ENCODE measurements at places on chromosomes 2 and 18. TPM values are rescaled to one million over a fixed set of nuclear protein-coding genes. Genes with fewer than 3 reads are reported as not detected.

B3GNT7 gene
- total RNA-seq: not detected

NDUFV2 gene
- total RNA-seq: 381 TPM

NRBP1 gene
- 99.7 TPM for total RNA-seq

FMNL2 gene
- total RNA-seq: 16.1 TPM

CLHC1 gene
- 9.0 TPM for total RNA-seq

LONRF2 gene
- 0.32 TPM for total RNA-seq

MPP4 gene
- total RNA-seq: not detected

SP5 gene
- total RNA-seq: not detected

CYP26B1 gene
- total RNA-seq: not detected

GRCh38 chr2:239240414-239240881 is 160.4 kb downstream of the HDAC4 start:
- no peak overlapping the region for H3K27ac ChIP-seq
- DNase-seq: no peak
- H3K27me3 ChIP-seq: peaks cover 3% of the 10 kb centered on the region
- peaks cover 13% of the 10 kb centered on the region for H3K36me3 ChIP-seq
- H3K4me3 ChIP-seq: no peak overlapping the region

GRCh38 chr2:109402980-109403840 is 210.6 kb downstream of the SEPTIN10 start:
- no peaks in the 10 kb centered on the region for H3K36me3 ChIP-seq
- no peak overlapping the region for H3K4me3 ChIP-seq
- peaks cover 4% of the 10 kb centered on the region for H3K27me3 ChIP-seq
- no peak for DNase-seq

DNA sequence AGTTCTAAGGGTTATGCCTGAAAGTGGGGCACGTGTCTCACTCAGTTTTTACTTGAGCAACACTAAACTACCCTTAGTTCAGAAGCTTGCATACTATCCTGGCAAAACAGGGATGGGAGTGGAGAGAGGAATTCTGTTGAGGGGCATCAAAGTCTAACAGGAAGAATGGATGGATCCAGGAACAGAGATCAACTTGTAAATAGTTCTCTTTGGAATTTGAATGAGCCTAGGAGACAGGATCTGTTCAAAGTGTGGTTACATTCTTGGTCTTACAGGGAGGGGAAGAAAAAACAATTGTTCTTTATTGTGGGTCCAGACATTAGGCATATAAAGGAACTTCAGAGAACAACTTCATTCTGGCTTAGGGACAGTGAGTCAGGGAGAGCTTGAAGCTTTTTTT is 560.2 kb downstream of the CNTNAP5 start:
- no peaks in the 10 kb centered on the region for H3K36me3 ChIP-seq
- no peak overlapping the region for H3K4me3 ChIP-seq
- H3K4me1 ChIP-seq: no peaks in the 10 kb centered on the region
- no peak overlapping the region for H3K27ac ChIP-seq

DNA sequence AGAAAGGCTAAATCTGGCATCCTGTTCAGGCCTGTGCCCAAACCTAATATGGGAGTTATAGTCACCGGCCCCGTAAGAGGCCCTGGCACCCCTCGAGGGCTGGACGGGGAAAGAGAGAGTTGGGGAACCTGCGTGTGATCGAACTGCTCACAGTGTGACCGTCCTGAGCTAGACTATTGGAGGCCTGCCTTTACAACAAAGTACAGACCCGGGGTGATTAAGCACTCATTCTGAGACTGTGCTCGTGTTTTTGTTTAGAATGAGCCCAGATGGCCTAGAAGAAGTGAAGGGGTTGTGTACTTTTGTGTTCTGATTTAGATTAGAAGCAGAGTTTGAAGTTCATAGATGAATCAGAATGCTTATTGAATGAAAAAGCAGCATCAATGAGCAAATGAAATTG is 115.3 kb downstream of the ACOXL start:
- H3K27ac ChIP-seq: peak overlapping the region; percentile 96
- H3K4me3 ChIP-seq: no peak overlapping the region
- H3K4me1 ChIP-seq: peaks cover 88% of the 10 kb centered on the region
- DNase-seq: no peak
- peaks cover 11% of the 10 kb centered on the region for H3K36me3 ChIP-seq
- H3K27me3 ChIP-seq: peaks cover 6% of the 10 kb centered on the region

DNA sequence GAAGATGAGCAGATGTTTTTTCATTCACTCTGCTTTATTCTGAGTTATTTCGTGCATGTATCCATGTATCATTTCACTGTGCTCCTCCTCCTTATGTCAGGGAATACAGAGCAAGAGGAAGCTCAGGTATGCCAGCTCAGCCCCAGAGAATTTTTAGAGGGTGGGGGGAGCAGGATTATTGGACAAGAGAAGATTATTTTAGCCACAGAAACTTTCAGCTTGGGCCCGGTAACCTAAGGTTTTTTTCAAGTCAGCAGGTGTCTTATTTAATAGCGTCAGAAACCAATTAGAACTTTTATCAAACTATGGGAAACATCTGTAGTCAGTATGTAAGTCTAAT is 232.9 kb upstream of the SIX3 start:
- no peaks in the 10 kb centered on the region for H3K36me3 ChIP-seq
- DNase-seq: no peak
- H3K27me3 ChIP-seq: peaks cover 5% of the 10 kb centered on the region
- H3K4me1 ChIP-seq: peaks cover 6% of the 10 kb centered on the region
- H3K4me3 ChIP-seq: no peak overlapping the region
- no peak overlapping the region for H3K27ac ChIP-seq

DNA sequence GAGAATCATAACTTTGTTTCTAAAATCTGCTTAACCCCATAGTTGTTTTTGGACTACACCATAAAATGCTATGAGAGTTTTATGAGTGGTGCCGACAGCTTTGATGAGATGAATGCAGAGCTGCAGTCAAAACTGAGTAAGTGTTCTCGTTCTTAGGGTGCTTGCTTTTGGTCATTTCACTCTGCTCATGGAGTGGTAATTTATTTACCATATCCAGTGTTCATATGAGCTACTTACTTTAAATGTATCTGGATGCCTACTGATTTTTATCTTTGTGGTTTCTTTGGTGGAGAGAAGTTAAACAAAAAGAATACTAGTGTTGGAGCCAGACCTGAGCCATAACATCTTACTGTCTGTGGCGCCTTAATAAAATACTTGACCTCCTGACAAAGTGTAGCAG is 16.4 kb downstream of the NDC80 start:
- peak overlapping the region; percentile 83 for H3K27ac ChIP-seq
- no peak for DNase-seq
- peaks cover 30% of the 10 kb centered on the region for H3K36me3 ChIP-seq
- H3K27me3 ChIP-seq: no peaks in the 10 kb centered on the region
- H3K4me1 ChIP-seq: peaks cover 53% of the 10 kb centered on the region

DNA sequence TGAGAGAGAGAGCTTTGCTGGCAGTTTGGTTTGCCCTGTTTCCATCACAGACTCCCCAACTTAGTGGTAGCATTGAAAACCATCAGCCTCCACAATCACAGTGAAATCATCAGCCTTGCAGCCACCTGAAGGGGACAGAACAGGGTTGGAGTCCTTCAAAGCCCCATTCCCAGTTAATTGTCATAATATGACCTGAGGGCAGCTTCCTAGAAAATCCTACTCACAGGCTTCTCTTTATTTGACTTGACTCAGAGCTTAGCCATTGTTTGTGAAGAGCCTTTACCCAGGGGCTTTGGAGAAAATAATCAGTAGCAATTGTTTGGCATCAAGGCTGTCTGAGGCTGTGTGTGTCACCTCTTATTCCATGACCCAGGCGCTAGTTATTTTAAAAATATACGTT is 308.7 kb downstream of the CBLN2 start:
- no peaks in the 10 kb centered on the region for H3K36me3 ChIP-seq
- no peaks in the 10 kb centered on the region for H3K4me1 ChIP-seq
- no peak for DNase-seq
- no peak overlapping the region for H3K27ac ChIP-seq
- H3K4me3 ChIP-seq: no peak overlapping the region

DNA sequence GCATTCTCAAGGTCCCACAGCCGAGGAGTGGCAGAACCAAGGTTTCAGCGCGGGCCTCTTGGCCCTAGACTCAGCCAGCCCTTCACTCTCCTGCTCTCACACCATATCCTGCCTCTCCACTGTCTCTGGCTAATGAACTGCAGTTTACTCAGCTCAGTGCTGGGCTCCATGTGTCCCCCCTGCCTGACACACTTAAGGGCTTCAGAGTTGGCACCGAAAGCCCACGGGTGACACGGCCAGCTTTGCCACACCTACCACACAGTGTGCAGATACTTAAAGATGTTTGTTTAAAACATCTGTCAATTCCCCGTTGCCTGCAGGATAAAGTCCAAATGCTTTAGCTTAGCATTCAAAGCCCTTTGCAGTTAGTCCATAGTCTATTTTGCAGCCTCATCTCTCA is 241.2 kb downstream of the SEPTIN10 start:
- no peaks in the 10 kb centered on the region for H3K36me3 ChIP-seq
- H3K4me3 ChIP-seq: no peak overlapping the region
- DNase-seq: no peak
- no peak overlapping the region for H3K27ac ChIP-seq
- H3K27me3 ChIP-seq: peaks cover 4% of the 10 kb centered on the region

- no peaks in the 10 kb centered on the region for H3K27me3 ChIP-seq
- no peak for DNase-seq
- H3K4me3 ChIP-seq: no peak overlapping the region
- peaks cover 46% of the 10 kb centered on the region for H3K36me3 ChIP-seq
These were observed 24.8 kb downstream of the NOP58 start for GRCh38 chr2:202290316-202290715.

- H3K27ac ChIP-seq: no peak overlapping the region
- H3K36me3 ChIP-seq: no peaks in the 10 kb centered on the region
- no peaks in the 10 kb centered on the region for H3K27me3 ChIP-seq
- no peak overlapping the region for H3K4me3 ChIP-seq
- no peak for DNase-seq
These were observed 443.2 kb upstream of the SPHKAP start for GRCh38 chr2:228624733-228625132.

DNA sequence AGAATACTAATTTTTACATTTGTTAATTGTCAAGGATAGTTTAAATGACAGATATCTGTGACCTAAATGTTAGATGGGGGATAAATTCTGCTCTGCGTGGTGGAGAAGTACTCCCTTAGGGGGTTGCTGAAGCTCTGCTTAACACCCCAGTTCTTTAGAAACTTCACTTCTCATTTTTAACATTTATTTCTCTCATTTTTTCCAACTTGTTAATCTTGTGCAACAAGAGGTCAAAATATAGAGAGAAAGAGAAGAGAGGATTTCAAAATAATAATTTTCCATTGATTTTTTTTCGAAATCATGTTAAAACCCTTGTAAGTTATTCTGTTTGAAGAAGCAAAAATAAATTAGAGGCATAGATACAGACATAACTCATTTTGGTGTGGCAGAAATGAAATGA is 61.3 kb upstream of the SLC8A1 start:
- H3K36me3 ChIP-seq: no peaks in the 10 kb centered on the region
- H3K27me3 ChIP-seq: no peaks in the 10 kb centered on the region
- no peak overlapping the region for H3K4me3 ChIP-seq
- DNase-seq: no peak
- H3K27ac ChIP-seq: no peak overlapping the region
- H3K4me1 ChIP-seq: no peaks in the 10 kb centered on the region

- peak overlapping the region; percentile 60 for H3K27ac ChIP-seq
- no peak for DNase-seq
- peaks cover 2% of the 10 kb centered on the region for H3K27me3 ChIP-seq
- H3K36me3 ChIP-seq: no peaks in the 10 kb centered on the region
- peaks cover 71% of the 10 kb centered on the region for H3K4me1 ChIP-seq
These were observed 74.5 kb downstream of the SPRED2 start for GRCh38 chr2:65357959-65358294.

DNA sequence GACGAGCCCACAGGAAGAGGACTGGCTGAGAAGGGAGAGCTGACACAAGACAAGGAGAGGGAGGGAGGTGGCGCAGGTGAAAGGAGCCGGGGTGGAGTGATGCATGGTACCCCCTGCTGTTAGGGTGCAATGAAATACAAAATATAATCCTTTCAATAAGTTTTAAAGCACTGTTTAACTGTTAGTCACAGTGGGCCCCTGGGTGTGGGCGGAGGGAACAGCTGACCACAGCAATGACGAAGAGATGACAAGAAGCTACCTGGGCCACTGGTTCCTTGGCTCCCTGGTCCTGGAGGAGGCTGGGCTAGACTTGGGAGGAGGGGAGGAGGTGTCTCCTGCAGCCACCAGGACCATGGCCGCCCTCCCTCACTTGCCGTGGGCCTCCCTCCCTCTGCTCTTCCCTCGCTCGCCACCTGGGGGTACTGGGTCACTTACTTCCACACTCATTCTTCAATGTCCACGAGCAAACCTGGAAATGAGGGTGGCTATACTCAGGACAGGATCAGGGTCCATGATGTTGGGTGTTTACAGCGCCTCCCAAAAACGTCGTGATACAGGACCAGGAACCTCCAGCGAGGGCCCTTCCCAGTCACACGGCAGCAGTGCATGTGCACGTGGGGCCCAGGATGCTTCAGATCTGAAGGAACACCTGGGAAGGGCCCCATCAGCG is 196.1 kb downstream of the ANKRD30B start:
- H3K4me3 ChIP-seq: no peak overlapping the region
- H3K27me3 ChIP-seq: no peaks in the 10 kb centered on the region
- no peaks in the 10 kb centered on the region for H3K4me1 ChIP-seq

DNA sequence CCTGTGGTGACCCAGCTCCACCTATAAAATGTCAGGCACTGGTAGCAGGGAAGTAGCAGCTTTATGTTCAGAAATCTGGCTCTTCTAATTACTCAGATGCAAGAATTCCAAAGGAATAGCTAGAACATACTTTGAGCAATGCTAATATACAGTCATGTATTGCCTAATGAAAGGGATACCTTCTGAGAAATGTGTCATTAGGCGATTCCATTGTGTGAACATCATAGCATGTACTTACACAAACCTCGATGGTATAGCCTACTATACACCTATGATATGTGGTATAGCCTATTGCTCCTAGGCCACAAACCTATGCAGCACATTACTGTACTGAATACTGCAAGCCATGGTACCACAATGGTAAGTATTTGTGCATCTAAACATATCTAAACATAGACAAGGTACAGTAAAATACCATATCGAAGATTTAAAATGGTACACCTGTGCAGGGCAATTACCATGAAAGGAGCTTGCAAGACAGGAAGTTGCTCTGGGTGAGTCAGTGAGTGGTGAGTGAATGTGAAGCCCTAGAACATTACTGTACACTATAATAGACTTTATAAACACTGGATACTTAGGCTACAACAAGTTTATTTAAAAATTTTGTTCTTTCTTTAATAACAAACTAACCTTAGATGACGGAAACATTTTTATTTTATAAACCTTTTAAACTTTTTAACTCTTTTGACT is 50.3 kb upstream of the ETAA1 start:
- no peaks in the 10 kb centered on the region for H3K36me3 ChIP-seq
- H3K27me3 ChIP-seq: no peaks in the 10 kb centered on the region
- no peak for DNase-seq
- no peak overlapping the region for H3K4me3 ChIP-seq
- no peak overlapping the region for H3K27ac ChIP-seq
- no peaks in the 10 kb centered on the region for H3K4me1 ChIP-seq

- H3K4me3 ChIP-seq: no peak overlapping the region
- H3K27ac ChIP-seq: no peak overlapping the region
- H3K4me1 ChIP-seq: no peaks in the 10 kb centered on the region
- peaks cover 2% of the 10 kb centered on the region for H3K36me3 ChIP-seq
These were observed 74.5 kb upstream of the B3GNT7 start for GRCh38 chr2:231321021-231321420.

GRCh38 chr2:6310256-6311215 is 555.2 kb downstream of the CMPK2 start:
- no peaks in the 10 kb centered on the region for H3K4me1 ChIP-seq
- DNase-seq: no peak
- H3K27ac ChIP-seq: no peak overlapping the region
- H3K4me3 ChIP-seq: no peak overlapping the region
- H3K27me3 ChIP-seq: no peaks in the 10 kb centered on the region
- H3K36me3 ChIP-seq: no peaks in the 10 kb centered on the region

Data from activated T-helper 1 cell treated with anti-CD3 and anti-CD28 coated beads, Interleukin-12 subunit alpha, Interleukin-12 subunit beta, Interleukin-2, Interleukin-4 antibody, amounts not matched to agents 30 ng/mL and 10 ng/mL and 1 ng/mL, durations not matched to agents 14 hours and 24 hours and 36 hours (primary cell).